MG63 (cell line): ENCODE measurements at places on chromosomes 16 and 17. TPM values are rescaled to one million over a fixed set of nuclear protein-coding genes. Genes with fewer than 3 reads are reported as not detected.

- DNase-seq: no peak
Measured at GRCh38 chr17:77274096-77274845, 133.5 kb downstream of the SEC14L1 start.

GRCh38 chr16:31455601-31456314 is 3.5 kb upstream of the ARMC5 start:
- DNase-seq: no peak

Gene TP53TG3E
- not detected in 2 replicates for total RNA-seq

- peak; percentile 41 for DNase-seq
Measured at GRCh38 chr17:42438600-42439567, 15.8 kb upstream of the CAVIN1 start.

DNA sequence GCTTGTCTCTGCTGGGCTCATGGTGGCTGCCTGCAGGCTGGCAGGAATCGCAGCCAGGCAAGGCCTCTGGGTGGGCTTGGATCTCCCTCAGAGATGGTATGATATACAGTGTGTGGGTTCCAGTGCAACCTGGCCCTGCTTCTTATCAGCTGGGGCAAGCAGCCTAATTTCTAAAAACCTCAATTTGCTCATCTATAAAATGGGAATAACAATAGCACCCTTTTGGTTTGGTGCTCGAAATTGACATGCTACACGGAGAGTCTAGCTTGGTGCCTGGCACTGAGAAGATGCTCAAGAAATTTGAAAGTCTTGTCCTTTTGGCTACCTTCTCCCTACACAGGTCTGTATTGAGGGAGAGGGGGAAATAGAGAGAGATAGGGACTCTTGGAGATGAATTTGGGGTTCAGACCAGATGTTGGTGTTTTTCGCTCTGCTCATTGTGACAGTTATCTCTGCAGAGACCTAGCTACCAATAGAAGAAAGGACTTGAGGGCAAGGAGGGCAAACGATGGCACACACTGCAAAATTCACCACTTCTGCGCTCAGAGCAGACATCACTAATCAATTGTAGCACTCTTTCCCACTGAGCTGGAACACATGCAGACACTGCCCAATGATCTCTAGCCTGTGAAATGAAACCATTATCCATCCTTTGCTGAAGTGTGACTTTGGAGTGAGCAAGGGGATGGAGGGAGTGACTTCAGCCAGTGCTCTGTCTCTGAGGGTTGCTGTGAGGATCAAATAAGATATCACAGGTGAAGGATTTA is 15.6 kb downstream of the BEAN1 start:
- no peak for DNase-seq

- DNase-seq: no peak
Measured at GRCh38 chr17:67290711-67291291, 45.8 kb upstream of the HELZ start.

DNA sequence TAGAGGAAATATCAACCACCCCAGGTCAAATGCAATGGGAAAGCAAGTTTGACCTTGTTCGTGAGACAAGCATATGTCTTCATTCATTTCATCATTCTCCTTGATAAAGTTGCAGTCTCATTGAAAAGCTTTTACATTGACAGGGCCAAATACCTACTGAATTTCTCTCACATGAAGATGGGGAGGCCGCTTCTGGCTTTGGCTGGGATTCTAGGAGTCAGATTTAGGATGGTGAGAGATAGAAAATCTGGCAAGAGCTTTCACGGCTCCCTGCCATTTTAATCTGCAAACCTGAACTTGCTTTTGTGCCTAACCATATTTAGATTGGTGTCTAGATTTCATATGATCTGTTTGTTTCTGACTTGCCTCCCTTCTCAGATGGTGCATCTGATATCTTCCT is 88.0 kb downstream of the TMEM100 start:
- DNase-seq: no peak

DNA sequence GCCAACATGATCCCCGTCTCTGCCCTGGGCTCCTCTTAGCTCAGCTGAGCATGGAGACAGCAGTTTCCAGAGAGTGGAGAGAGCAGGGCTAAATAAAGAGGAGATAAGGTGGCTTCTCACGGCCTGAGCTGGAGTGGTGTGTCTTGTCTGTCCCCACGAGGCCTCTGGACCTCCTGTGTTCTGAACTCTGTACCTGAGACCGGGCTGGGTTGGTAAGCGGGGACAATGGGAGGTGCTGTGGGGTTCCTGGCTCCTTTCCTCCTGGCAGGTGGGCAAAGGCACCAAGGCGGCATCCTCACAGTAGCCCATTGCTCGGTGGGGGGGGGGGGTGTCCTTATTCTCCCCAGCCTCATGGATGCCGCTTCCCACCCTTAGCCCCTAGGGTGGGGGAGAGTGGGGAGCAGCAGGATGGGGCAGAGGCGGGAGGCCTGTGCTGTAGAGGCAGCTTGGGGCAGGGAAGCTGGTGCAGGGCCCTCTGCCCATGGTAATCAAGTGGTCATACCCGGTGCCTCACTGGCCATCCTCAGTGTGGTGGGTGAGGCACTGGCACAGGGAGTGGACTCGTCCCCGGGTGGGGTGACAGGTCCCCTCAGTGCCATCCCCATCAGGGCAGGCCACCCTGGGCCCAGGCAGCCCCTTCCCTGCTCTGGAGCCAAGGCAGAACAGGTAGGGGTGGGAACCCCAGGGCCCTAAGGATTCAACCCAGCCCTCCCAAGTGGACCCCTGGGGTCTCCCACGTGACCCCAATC is 2.8 kb downstream of the AANAT start:
- no peak for DNase-seq

Gene CD7
- not detected in 2 replicates for total RNA-seq

Gene C16orf46
- 0.07 TPM in 1 of 2 replicates, not detected in the other for total RNA-seq

- DNase-seq: no peak
Measured at GRCh38 chr16:84919708-84920107, 91.6 kb downstream of the ZDHHC7 start.

DNA sequence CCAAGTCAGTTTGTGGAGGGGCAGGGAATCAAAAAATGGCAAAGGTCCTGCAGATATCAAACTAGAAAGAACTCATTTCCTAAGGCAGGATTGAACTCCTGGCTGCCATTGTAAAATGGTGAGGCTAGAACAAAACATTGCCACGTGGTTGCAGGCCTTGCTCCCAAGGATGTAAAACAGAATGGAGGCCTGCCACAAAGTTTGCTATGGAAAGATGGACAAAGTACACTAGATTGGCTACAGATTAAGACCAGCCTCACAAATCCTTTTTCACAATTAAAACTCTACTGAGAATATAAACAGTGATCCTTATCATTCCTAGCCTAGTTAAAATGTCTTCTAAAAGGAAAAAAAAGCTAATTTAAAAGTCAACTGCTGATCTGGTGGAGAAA is 30.9 kb downstream of the PHKB start:
- DNase-seq: no peak

Gene ABCC11
- not detected in 2 replicates for total RNA-seq

- DNase-seq: no peak
Measured at GRCh38 chr17:83036193-83036592, 43.2 kb upstream of the METRNL start.

Gene KRTAP9-4
- total RNA-seq: not detected in 2 replicates

Gene HP
- not detected in 2 replicates for total RNA-seq

DNA sequence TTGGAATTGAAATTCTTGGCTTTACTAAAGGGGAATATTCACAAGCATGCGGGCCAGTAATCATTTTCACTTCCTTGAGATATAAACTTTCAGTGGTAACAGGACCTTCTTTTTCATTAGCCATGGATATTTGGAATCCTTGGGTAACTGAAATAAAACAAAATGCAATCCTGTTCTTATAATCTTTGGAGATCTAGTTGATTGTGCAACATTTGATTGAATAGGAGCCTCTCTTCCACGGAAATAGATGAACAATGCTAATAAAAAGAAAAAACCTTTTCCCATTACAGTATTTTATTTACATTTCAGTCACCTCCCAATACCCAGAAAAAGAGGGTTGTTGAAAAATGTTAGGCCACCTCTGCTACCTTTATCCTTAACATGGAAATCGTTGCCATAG is 225.6 kb downstream of the MAP2K6 start:
- no peak for DNase-seq

DNA sequence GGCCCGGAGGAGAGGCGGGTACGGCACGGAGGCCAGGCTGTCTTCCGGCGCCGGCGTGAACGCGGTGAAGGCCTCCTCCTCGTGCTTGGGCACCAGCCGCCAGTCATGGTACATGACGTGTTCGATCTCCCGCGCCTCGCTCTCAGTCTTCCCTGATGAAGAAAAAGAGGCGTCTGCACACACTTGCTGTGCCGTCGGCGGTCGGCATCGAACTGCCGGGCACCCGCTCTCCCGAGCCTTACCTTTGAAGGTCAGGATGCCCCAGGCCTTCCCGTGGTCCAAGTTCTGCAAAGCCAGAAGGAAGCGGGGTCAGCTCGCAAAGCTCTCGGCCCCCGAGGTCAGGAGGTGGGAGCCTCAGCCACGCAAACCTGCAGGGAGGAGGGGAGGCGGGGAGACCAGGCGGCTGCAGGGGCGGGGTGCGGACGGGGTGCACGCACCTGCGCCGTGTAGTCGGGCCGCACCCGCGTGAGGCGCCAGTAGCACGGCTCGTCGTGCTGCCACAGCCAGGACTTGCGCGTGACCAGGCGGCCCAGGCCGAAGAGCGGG is at the start of gene EME2:
Gene EME2, plus strand, starts transcription at position 449 of the 546 bp plus-strand sequence. CDS start 418 bp downstream, outside the sequence.
- peak; percentile 49 for DNase-seq

Gene HSF4
- total RNA-seq: 3.9 TPM in 1 of 2 replicates, not detected in the other

DNA sequence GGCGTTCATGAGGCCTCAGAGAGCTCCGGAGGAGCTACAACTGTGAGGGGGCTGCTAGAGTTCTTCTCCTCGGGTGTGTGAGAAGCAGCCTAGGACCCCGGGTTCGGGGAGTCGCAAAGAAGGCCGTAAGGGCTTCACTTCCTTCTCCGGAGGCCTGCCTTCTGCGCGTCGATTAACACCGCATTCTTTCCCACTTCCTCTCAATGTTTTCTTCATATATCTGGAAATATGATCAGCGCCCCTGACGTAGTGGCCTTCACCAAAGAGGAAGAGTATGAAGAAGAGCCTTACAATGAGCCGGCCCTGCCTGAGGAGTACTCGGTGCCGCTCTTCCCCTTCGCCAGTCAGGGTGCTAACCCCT is 449 bp downstream of the SMCR8 start:
- no peak for DNase-seq

GRCh38 chr16:28874406-28874805 is 3.9 kb upstream of the ATP2A1 start:
- no peak for DNase-seq

DNA sequence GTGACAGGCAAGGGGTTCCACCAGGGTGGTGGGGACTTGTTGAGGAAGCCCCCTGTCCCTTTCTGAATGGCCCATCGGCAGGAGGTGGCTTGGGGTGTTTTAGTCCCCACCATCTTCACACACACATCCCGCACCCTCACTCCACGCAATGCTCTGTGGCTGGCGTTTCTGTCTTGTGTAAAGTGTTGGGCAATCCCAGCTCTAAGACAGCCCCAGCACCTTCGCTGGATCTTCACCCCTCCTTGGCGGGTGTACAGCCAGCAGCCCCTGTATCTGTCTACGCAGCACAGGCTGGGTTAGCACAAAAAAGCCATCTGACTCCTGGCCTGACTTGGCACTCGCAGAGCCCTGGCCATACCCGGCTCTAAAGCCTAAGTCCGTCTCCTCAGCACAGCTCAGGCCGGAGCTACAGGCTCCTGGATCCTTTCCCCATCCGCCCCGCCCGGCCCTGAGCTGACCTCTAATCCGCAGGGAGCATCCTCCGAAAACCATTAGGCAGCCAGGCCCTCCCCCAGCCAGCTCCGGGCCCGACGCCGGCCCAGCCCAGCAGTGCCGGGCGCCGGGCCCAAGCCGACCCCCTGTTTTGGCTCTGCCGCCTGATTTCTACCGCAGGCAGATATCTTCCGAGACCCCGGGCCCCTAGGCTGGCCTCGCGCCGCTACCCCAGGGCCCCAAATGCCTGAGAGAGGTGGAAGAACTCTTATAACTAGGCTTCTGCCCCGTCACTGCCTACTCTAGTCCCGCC is 42.4 kb upstream of the TAC4 start:
- DNase-seq: no peak

GRCh38 chr16:87392821-87393679 is 914 bp downstream of the MAP1LC3B start:
- peak; percentile 22 for DNase-seq

DNA sequence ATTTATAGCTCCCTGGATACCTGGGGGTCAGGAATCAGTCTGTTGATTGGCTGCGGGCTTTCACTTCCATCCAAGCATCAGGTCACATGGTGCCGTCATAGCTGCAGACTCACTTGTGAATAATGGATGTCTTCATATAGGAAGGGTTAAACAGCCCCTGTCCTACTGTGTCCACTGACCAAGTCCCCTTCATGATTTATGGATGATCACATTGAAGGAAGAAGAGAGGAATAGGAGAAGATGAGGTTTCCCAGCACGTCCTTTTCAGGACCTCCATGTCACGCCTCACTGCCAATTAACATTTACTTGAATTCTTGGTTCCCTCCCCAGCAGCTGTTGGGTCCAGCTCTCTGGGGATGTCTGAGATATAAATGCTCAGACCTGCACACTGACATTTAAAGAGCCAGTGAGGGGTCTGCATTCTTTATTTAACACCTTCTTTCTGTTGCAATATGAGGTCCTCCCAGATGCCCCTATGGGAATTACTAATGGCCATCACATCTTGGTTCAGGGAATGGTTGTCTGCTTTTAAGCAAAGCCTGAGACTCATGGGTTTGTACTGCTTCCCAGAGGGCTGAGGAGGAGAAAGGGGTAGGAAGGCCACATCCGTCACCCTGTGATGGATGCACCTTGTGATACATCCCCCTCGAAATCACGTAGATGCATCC is 230.6 kb upstream of the HSBP1 start:
- no peak for DNase-seq

DNA sequence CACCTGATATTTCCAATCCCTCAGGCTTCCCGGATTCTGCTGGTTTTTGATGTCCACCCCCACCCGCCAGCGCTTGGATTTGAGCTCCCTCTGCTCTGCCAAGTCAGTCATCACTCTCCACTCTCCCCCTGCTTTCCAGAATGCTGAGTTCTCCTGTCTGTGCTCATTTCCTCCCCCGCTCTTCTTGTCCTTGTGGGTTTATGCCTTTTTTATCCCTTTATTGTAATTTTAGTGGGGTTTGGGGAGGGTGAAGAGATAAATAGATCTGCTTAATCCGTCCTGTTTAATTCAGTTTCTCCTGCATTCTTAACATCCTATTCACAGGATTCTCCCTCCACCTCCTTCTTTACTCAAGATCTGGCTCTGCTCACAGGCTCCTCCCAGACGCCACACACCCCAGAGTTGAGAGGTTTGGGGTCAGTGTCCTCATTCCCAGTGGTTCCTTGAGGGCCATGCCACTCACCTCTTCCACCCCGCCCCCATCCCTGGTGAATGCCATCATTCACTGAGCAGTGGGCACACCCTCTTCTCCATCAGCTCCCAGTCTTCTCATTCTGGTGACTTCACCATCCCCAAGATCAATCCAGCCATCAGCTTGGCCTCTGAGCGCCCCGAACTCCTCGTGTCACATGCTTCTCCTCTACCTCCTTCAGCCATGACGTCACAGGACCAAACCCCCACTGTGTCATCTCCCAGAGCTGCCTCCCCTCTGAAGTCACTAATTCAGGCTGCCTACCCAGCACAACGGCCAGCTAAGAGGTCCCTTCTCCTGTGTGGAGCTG is 15.1 kb upstream of the GUCY2D start:
- no peak for DNase-seq
